ENCODE measurements at places on chromosomes 4 and X.

DNA sequence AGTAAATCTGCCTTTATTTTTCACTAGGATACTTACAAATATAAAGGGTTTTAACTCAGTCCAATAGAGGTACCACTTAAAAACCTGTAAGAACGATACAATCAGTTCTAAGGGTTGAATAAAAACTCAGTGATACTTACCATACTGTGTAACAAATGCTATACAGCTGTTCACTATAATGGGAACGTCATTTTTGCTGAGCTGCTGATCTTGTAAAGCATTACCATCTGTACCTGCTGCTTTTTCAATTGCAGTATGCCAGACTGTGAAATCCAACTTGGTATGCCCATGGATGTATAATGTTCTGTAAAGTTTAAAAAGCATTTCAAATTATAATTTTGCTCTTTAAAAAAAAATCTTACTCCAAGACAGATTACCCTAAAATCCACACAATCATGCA is 111.2 kb downstream of the ARAP2 start:
- no peak for DNase-seq

GRCh38 chrX:85243761-85244449 is at the start of the genes SATL1 and ZNF711:
SATL1 (minus strand) TSS chrX:85243779; CDS start chrX:85108968, 134,811 bp downstream.
ZNF711 (plus strand) TSS chrX:85243991; CDS start chrX:85247573, 3,582 bp downstream.
- DNase-seq = no peak

GRCh38 chr4:93870876-93871458 is 42.4 kb downstream of the ATOH1 start:
- DNase-seq = no peak

DNA sequence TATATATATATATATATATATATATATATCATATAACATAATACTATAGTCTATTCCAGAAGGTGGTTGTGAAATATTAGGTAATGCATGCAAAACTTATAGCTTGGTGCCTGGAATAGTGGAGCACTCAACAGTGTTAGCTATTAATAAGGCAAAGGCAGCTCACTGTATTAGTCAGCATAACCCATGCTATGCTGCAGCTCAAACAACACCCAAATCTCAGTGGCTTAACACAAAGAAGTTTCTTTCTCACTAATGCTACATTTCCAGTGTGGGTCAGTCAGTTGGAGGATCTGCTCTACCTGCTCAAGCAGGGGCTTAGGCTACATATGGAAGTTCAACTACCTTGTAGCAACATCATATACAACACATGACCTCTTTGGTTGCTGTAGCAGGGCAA is 5.2 kb upstream of the RPGR start:
- DNase-seq = no peak

DNA sequence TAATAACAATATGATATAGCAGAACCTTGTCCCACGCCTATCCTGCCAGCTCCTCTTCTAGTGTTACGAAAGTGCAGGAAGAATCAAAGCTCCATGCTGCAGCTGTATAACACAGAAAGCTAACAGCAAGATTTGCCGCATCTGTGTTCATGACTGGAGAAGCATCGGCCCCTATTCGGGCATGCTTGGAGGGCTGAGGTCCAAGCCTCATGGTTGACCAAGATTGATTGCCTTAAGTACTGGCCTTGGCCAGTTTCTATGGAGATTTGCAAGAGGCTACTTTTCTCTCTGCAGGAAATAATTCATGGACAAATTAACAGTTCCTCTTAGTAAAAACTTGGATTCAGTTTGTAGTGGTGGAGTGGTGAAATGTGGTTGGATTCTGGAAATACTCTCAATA is 12.9 kb upstream of the NDP start:
- DNase-seq = no peak

All from activated T-helper 1 cell treated with Interleukin-2 at 50 U/mL for 16 hours (primary cell).